ENCODE measurements at places on chromosomes 1 and 21.

- DNase-seq, result no peak
Measured at GRCh38 chr1:163213626-163214025, 10.9 kb upstream of the RGS5 start.

- no peak for DNase-seq
Measured at GRCh38 chr1:9402256-9402616, 109.5 kb downstream of the SPSB1 start.

DNA sequence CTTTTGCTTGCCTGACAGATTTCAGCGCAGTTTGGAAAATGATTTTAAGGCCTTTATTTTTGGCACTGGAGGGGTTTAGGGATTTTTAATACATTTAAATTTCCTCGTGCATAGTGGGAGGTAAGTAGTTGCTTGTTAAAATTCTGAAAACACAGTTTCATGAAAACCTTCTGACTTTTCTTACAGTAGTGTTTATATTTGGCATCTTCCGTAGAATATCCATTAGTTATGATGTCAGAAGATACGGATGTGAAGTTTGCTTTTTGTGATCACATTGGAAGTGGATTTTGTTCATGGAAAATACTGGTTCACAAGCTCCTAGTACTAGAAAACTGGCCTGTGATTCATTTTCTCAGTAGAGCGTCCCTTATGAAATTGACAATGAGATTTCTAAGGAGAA is 1.3 kb downstream of the RABGAP1L start:
- DNase-seq, result no peak

DNA sequence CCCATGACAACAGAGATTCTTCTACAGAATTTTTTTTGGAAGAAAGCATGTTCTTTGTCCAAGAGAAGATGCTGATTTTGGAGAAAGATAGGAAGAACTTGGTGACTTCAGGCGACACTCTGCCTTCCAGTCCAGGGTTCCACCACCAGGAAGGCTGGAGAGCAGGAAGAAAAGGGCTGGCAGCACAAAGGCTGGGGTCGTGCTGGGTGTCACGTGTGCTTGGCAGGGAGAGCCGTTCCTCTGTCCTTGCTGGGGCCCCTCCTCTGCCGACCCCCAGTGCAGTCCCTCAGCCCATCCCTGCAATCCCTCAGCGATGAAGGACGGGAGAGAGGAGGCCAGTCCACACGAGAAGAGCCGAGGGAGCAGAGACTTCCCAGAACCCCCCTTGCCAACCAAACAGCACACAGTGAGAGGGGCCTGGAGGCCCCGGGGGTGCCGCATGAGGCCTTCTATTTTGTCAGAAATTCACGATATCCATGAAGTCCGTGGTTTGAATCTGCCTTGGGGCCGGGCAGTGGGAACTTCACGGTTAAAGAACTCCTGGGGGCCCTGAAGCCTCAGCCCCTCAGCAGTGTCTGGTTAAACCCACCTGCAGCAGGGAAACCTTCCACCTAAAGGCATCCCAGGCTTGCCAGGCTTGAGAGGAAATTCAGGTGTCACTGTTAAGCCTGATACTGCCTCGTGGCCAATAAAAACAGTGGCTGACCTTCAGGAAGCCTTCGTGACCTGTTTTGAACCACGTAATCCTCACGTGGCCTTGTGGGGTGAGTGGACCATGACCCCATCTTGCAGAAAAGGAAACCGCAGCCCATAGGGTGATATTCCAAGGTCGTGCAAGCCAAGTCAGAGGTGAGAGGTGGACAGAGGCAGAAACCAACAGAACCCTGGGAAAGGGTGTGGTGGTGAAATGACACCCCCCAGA is 3.4 kb downstream of the KRTAP10-12 start:
- DNase-seq, result no peak

GRCh38 chr1:4838231-4838630 is 183.8 kb downstream of the AJAP1 start:
- DNase-seq, result no peak

DNA sequence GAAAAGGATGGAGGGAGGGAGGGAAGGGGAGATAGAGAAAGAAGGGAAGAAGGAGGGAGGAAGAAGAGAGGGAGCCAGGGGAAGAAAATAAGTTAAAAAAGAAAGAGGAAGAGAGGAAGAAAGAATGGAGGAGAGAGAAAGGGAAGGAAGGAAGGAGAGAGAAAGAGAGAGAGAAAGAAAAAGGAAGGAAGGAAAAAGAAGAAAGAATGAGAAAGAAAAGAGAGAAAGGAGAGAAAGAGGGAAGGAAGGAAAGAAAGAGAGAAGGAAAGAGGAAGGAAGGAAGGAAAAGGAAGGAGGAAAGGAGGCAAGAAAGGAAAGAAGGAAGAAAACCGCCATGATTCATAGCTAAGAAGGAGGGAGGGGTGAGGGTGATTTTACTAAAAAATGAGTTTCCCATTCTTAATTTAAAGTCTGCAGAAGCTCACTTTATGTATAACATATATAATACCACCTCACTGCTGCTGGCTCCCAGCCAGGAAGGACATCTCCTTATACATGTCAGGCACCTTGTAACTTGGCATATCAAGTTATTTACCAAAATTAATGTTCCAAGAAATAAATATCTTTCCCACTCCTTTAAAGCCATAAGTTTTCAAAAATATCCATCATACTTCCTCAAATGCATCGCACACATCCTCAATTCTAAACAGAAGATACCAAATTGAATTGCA is 46.0 kb upstream of the OLIG2 start:
- DNase-seq, result no peak

DNA sequence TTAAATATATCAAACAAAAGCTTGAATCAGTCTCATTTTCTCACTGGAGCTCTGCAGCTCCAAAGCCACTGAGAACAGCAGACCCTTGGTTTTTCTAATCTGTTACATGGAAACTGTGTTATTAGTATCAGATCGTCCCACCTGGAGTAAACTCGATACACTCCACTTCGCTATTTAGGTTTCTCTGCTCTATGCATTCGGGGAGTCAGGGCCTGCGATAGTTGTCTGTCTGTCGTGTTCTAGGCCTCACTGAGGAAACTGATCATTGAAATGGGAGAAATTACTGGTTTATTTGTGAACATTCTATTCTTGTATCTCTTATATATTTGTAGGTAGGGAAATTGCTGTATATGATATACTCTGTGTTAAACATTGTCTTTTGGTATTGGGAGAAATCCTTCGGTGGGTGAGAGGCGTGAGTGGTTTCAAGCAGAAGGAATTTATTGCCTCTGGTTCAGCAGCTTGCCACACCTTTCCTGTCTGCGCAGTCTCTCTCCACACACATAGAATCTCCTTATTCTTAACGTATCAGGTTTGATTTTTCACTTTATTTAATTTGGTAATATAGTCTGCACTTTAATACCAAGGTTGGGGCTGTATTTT is 8.5 kb downstream of the PRDM2 start:
- DNase-seq, result no peak

- DNase-seq, result no peak
Measured at GRCh38 chr1:32159189-32159588, 20.3 kb upstream of the TXLNA start.

- DNase-seq, result no peak
Measured at GRCh38 chr21:14585122-14585521, 39.0 kb upstream of the SAMSN1 start.

- no peak for DNase-seq
Measured at GRCh38 chr1:154751690-154752089, 118.4 kb downstream of the KCNN3 start.

- no peak for DNase-seq
Measured at GRCh38 chr1:240801442-240801841, 189.5 kb upstream of the GREM2 start.

DNA sequence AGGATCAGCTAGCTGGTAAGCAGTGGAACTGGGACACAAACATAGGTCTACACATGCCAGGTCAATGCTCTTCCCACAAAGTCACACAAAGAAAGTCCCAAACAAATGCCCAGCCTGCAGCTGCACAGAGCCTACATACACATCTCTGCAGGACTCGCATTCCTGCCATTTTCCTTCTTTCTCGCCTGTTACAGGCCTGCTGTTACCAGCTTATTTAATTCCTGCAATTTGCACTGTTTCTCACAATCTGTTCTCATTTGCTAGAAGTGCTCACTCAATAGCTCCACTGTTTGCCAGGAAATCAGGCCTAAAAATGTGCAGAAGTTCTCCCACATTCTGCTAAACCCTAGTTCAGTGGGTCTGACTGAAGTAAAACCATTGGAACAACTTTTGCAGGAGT is 362.6 kb upstream of the C1orf87 start:
- DNase-seq, result no peak

- no peak for DNase-seq
Measured at GRCh38 chr1:2003541-2004131, at the start of gene CFAP74. TSS of gene CFAP74 (minus strand) at chr1:2003786. CDS start at chr1:1990956, 12,830 bp downstream.

GRCh38 chr1:173205146-173206051 is 1.7 kb downstream of the TNFSF4 start:
- no peak for DNase-seq

- DNase-seq, result no peak
Measured at GRCh38 chr1:226638608-226639007, 90.0 kb downstream of the STUM start.

- no peak for DNase-seq
Measured at GRCh38 chr1:43296207-43296606, 4.6 kb upstream of the TIE1 start.

DNA sequence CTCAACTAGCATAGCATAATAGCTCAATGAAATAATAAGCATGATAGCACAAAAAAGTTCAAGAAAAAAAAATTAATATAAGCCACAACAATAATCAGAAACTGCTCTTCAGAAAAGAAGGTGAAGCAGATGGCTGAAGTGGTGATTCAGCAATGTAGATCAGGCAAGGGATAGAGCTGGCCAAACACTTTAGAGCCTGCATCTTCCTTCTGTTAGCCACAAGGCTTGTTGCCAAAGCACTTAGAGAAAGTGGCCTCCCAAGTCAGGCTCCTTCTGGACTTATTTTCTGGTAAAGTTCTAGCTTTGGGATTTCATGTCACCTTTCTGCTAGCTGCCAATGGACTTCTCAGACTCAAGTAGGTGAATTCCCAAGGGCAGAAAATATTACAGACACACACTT is 60.3 kb upstream of the C1orf87 start:
- no peak for DNase-seq

DNA sequence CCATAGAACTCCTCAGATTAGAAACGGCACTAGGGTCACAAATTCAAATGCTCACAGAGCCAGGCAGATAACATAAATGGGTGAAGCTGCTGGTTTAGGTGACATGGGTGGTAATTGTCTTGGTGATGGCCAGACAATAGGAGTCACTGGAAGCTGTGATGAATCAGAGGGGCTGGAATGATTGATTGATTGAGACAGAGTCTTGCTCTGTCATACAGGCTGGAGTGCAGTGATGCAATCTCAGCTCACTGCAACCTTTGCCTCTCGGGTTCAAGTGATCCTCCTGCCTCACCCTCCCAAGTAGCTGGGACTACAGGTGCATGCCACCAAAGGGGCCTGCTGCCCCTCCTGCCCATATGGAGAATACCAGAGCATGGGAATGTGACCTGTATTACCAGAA is 63.0 kb downstream of the HIVEP3 start:
- DNase-seq, result no peak

DNA sequence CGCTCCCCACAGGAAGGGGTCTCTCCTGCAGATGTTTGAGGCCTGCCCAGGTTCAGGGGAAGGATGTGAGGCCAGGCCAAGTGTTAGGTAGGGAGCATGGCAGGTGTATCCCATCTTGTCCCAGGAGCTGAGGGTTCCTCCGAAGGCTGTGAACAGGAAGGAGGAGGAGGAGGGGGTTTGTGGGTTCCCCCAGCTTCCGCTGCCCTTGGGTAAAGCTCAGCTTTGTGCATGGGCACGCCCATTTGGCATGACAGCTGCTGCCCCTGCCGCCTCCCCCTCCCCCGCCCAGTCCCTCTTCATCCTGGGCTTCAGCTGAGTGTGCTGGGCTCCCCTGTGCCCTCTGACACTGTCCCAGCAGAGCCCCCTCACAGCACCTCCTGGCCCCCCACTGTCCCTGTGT is 25.5 kb downstream of the TNFRSF8 start:
- no peak for DNase-seq

GRCh38 chr1:156838972-156839371 is 19.9 kb downstream of the INSRR start:
- peak; percentile 61 for DNase-seq

- no peak for DNase-seq
Measured at GRCh38 chr1:212955098-212955497, 4.8 kb downstream of the VASH2 start.

GRCh38 chr1:239436286-239436685 is 49.9 kb downstream of the CHRM3 start:
- DNase-seq, result no peak

GRCh38 chr1:45864167-45865106 is 61.0 kb downstream of the MAST2 start:
- DNase-seq, result no peak

DNA sequence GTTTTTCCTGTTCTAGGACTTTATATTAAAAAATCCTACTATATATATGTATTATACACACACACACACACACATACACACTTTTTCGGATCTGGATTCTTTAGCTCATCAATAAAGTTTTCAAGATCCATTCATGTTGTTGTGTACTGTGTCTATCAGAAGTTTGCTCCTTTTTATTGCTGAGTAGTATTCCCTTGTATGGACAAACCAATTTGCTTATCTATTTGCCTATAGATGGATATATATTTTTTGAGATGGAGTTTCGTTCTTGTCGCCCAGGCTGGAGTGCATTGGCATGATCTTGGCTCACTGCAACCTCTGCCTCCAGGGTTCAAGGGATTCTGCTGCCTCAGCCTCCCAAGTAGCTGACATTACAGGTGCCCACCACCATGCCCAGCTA is 20.3 kb upstream of the LIN9 start:
- no peak for DNase-seq

DNA sequence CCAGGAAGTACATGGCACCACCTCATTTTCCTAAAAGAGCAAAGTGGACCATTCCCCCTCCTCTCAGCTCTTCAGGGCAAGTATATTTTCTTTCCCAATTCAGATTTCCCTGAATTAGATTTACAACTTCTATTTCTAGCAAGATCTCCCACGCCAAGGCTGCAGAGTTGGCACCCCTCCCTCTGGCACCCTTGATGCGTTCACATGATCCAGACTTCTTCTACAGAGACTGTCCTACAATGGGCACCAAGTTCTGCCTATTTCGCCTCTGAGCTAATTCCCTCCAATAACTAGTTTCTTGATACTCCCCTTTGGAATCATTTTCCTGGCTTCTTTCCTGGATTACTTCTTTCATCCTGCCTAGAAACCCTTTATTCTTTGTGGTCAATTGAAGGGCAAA is 122.0 kb downstream of the CDC7 start:
- DNase-seq, result no peak

GRCh38 chr1:29556657-29557056 is 320.3 kb downstream of the PTPRU start:
- no peak for DNase-seq

DNA sequence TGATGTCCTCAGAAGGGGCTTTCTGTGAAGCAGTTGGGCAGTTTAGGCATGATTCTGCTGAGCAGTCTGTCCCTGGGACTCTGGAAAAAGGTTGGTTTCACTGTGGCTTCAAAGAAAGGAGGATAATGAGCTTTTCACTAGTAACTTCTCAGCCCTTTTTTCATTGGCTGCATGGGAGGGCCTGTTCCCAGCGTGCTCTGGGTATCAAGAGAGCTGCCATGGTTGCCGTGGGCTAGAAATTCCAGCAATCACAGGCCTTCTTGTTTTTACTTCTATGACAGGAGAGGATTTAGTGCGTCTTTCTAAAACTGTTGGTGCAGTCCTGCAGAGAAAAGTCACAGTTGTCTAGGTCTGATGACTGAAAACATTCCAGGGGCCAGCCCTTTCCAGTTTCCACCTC is 7.2 kb downstream of the SZRD1 start:
- no peak for DNase-seq

All from stimulated activated CD4-positive, alpha-beta T cell treated with anti-CD3 and anti-CD28 coated beads, Interleukin-12 subunit alpha, Interleukin-12 subunit beta, amount 100 ng/mL, for 48 hours (primary cell).